ENCODE measurements at places on chromosomes 6 and 20.

DNA sequence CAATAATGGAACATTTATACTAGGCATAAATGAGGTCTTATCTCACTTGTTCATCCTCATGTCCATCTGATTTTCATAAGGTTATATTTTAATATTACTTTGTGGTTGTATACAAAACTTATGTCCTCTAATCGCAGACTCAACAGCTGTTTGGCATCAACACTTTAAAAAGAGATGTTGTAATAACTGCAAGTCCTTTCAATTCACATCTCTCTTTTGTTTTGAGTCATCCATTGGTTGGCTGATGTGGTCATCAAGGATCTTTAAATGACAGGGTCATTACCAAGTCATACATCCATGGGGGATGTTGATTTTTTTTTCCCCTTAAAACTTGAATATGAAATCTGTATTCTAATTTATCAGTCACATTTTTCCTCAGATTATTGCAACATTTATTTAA, 299.4 kb upstream of the NRSN1 start:
- no peak for DNase-seq

- no peak for DNase-seq
Observed at GRCh38 chr6:159715166-159715565, 12.1 kb upstream of the WTAP start.

DNA sequence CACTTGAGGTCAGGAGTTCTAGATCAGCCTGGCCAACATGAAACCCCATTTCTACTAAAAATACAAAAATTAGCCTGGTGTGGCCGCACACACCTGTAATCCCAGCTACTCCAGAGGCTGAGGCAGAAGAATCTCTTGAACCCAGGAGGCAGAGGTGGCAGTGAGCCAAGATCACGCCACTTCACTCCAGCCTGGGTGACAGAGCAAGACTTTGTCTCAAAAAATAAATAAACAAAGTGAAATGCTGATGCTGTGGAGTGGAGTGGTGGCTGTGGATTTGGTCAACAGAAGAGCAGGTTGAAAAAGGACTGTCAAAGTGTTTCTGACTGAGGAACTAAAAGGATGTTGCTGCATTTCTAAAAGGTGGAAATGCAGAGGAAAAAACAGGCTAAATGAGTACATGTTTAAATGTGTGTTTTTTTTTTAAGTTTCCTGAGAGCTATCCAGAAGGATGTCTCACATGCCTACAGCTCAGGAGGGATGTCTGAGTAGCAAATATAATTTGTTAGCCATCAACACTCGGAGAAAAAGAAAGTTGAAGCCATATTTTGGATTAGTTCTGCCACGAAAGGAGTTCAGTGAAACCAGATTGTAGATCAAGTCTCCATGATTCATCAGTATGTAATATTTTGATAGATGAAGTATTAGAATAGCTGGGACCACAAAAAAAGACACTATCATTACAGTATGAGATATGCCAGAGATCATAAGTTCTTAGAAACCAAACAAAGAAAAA, 621.1 kb upstream of the ADGRB3 start:
- no peak for DNase-seq

DNA sequence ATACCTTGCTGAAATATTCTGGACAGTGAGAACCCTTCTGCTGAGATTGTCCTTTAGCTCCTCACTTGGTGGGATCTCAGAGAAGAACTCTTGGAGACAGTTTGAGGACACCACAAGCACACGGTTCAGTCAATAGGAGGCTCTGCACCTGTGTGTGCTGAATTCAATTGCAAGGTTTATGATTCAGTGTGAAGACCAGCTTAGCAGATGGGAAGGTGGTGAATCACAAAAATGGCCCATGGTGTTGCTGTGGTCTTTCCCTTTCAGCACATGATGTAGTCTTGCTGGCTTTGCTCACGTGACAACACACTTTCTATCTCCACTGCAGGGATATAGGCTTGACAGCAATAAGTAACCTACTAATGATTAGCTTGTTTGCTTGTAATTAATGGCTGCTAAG, 270.3 kb downstream of the SLC24A3 start:
- DNase-seq, result no peak

GRCh38 chr20:36104244-36104643, 50.3 kb upstream of the EPB41L1 start:
- no peak for DNase-seq

DNA sequence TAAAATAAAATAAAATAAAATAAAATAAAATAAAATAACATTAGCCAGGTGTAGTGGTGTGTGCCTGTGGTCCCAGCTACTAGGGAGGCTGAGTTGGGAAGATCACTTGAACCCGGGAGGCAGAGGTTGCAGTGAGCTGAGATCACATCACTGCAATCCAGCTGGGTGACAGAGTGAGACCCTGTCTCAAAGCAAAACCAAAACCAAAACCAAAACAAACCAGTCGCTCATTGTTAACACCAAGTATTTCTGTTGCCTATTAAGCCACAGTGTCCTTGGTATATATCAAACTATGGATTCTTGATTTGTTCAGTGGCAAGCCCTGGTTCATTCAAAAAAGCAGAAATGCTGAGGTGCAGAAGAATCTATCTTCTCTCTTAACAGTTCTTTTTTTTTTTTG, 65.7 kb downstream of the PYGB start:
- no peak for DNase-seq

DNA sequence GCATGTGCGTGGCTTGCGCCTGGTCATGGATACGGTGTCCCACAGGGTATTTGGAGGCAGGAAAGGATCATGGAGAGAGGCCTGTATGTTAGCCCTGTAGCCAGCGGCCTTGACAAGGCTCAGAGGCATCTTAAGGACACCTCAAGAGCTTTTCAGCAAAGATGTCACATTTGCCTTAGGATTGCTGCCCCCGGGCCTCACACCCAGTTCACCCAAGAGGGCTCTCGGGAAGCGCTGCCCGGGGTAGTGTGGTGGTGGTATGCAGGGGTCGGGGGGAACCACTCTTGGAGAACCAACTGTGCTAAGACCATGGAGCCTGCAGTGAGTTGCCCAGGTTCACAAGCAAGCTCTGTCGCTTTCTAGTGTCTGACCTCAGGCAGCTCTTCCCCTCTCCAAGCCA, 36.9 kb upstream of the VSTM2L start:
- DNase-seq, result no peak

DNA sequence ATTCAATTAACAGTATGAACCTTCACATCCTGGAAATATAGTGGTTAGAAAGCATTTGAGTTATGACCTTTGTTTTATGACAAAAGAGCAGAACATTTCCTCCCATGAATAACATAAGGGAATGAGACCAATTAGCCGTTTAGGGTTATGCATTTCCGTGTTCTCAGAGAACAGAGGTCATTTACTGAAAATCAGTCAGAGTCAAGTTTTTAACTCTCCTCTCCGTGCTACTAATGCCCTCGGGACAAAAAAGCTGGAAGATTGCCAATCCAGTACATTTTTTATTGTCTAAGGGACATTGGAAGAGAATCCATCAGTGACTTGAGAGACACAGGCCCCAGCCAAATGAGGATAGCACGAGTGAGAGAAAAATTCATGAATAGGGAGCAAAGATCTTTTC, 632.7 kb downstream of the RFPL4B start:
- no peak for DNase-seq

DNA sequence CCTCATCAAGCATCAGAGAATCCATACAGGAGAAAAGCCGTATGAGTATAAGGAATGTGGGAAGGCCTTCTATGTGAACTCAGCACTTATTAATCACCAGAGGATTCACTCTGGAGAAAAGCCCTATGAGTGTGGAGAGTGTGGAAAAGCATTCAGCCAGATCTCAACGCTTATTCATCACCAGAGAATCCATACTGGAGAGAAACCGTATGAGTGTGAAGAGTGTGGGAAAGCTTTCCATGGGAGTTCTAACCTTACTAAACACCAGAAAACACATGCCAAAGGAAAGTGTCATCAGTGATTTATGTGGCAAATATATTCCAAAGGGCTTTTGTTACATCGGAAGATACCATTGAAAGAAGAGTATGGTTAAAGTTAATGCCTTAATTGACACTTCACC, 25.4 kb downstream of the ZKSCAN8 start:
- no peak for DNase-seq

DNA sequence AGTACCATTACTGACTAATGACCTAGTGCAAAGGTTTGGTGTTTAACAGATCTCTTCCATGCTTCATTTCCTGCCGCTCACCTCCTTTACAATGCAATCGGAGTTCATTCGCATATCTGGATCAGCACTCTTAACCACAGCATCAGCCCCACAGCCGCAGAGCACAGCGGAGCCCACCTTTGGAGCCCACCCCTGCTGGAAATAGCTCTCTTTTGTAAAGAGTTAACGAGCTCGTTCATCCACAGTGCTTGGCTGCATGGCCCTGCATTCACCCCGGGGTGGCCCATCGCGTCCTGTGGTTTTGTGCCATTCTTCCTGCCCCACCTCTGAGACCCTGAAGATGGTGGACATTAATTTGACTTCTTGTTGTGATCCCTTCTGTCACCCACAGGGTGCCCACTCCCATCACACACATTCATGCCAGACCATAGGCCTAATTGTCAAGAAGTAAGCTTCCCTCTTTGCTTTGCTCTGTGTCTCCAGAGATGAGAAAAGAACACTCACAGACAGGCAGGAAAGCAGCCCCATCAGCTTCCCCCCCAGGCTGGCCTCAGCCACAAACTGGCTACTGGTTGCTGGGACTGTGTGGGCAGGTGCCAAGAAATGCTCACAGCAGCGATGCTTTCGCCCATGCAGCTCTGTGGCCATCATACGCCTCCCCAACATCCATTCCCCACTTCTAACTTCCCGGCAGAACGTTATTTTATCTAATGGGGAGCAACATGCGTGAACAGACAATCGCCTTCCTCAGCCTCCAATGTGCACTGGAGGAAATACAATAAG, 167.0 kb downstream of the LRFN2 start:
- no peak for DNase-seq

DNA sequence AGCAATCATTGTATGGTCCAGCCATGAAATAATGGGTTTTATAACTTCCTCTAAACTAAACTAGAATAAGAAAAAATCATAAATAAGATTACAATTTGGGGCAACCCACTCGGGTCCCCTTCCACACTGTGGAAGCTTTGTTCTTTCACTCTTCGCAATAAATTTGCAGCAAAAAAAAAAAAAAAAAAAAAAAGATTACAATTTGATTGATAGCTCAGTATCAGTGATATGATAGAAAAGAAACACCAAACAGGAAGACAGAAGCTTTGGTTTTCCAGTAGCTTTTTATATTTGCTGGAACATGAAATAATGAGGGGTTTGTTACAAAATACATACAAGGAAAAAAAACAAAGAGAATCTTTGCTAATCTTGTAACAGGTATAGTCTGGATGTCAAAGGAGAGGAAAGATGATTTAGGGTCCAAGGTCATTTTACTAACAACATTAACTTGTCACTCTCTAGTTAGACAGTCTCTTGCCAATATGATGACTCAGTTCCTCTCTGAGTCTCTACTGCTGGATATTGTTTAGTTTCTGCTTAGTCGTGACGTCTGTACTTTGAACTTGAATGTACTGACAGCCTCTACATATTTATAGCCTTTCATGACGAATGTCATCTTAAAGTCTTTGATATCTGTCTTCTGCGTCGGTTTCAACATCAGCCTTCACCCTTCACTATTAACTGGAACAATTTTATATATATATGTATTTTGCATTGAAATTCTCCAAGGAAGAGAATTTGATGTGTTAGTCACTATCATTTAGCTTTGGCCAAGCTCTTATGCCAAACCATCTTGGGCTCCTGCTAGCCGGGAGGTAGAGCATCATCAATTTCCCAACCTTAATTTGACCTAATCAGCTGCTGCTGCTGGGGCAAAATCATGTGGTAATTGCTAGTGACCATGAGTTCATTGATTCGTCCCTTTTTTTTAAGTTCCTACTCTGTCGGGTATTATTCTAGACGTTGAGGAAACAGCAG, 213.1 kb upstream of the STXBP5 start:
- DNase-seq, result peak; percentile 20

DNA sequence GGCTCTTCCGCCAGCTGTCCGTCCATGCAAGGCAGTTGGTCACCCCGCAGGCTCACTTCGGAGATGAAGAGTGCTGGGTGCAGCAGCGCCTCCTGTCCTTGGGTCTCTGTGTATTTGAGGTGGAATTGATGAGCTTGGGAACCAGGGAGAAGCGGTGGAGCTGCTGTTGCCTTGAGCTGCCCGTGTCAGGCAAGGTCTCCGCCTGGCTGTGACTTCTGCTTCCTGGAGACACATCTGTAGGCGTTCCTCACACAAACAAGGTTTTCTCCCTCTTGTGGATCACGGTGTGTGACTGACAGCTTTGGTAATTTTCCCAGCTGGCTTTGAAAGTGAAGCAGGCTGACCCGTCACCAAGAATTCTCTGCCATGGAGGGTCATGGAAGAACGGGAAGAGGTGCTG, 2.5 kb upstream of the SLC17A9 start:
- no peak for DNase-seq

DNA sequence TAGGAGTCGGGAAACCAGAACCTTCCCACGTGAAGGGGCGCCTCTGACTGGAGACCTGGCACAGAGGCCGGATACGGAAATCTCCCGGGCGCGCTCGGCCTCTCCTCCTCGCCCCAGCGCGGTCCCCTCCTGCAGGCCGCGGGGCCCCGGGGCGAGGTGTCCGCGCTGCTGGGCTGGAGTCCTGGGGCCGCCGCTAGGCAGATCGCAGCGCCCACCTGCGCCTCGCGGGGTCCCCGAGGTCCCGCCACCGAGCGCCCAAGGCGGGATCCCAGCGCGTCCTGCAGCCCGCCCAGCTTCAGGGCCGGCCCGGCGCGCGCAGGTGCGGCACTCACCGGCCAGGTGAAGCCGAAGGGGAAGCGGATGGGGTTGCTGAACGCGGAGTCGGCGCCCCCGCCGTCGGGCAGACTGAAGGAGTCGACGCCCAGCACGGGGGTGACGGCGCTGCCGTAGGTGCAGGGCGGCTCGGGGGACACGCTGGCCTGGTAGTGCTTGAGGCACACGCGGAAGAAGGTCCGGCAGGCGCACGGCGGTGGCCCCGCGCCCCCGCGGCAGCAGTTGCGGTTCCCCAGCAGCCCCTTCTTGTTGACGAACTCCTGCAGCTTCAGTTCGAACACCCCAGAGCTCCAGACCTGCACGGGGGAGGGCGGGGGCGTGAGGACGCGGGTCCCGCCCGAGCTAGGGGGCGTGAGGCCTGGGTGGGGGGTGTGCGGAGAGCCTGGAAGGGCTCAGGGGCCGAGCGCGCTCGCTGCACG, 1.5 kb downstream of the DLL1 start:
- no peak for DNase-seq

DNA sequence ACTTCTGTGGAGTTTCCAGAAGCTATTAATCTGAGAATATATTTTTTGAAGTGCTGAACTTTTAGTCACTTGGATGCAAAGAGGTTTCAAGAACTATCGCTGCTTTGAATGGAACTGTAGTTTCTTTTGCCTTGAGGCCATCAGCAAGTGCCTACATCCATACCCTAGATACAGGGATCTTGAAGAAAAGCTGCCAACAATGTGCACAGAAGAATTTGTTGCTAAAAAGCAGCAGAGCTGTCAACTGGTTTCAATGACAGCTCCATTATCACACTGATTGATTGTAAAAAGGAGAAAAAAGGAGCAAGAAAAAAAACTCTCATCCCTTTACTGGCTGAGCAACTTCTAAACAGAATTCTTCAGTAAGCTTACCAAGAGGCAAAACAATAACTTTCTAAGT, 251.0 kb upstream of the NRSN1 start:
- no peak for DNase-seq

DNA sequence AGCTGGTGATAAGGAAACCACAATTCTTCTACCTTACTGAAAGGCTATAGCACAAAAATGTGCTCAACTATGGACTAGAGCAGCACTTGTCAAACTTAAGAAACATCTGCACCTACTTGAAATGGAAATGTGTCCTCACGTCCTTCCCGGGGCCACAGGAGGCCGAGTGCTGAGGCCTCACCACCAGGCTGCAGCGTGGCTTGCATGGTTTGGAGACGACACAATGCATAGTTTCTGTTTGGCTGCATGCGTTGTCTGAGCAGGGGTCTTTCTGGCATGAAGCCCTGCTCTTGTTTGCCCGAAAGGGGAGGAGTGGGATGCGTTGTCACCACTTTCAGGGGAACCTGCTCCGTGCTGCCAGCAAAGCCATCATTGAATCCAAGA, 228.8 kb downstream of the TTLL2 start:
- no peak for DNase-seq

Data from SHP77 (cell line).